Psoas muscle (tissue), 8 donors: ENCODE measurements at places on chromosomes 16 and 17. TPM values are rescaled to one million over a fixed set of nuclear protein-coding genes. Genes with fewer than 3 reads are reported as not detected.

The ARHGAP27 gene
- total RNA-seq = 5.5 TPM

The ASPHD1 gene
- not detected for total RNA-seq

The SLFN5 gene
- total RNA-seq = 14.5 TPM

The RASD1 gene
- 436 TPM for total RNA-seq

The G6PC1 gene
- total RNA-seq = not detected

The STH gene
- total RNA-seq = not detected

The AANAT gene
- not detected for total RNA-seq

The SLFN12L gene
- total RNA-seq = not detected

The ZNF385C gene
- 1.1 TPM for total RNA-seq

The HS3ST6 gene
- total RNA-seq = not detected
